Stomach (tissue), 19 donors: ENCODE measurements at places on chromosomes 6 and 20. TPM values are rescaled to one million over a fixed set of nuclear protein-coding genes. Genes with fewer than 3 reads are reported as not detected.

DNA sequence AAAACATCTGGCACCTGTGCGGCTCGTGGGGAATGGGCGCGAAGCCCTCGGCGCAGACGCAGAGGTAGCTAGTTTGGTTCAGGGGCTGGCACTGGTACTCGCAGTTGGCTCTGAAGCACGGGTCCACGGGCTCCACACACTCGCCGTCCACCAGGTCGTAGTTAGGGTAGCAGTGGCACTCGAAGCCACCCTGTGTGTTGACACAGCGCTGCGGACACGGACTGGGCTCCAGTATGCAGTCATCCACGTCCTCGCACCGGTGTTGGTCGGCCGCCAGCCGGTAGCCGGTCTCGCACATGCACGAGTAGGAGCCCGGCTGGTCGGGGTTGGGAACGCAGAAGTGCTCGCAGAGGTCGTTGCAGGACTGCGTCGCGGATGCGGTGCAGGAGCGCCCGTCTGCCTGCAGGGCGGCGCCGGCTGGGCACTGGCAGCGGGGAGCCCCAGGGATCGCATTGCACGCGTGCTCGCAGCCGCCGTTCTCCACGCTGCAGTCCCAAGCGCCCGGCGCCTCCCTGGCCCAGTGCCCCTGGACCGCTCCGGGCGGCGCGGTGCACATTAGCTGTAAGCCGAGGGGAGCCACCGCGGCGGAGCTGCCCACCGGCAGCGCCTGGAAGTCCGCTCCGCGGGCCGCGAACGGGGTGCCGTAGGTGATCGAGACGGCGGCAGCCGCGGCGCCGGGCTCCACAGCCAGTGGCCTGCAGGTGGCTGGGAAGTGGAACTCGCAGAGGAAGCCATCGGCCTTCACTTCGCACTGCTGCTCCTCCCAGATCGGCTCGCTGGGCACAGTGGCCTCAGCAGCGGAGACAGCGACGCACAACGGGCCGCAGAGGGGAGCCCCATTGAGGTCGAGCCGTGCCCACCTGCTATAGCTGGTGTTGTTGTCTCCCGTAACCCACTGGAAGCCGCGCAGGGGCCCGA is 930 bp downstream of the THBD start:
- DNase-seq: peak; percentile 81

DNA sequence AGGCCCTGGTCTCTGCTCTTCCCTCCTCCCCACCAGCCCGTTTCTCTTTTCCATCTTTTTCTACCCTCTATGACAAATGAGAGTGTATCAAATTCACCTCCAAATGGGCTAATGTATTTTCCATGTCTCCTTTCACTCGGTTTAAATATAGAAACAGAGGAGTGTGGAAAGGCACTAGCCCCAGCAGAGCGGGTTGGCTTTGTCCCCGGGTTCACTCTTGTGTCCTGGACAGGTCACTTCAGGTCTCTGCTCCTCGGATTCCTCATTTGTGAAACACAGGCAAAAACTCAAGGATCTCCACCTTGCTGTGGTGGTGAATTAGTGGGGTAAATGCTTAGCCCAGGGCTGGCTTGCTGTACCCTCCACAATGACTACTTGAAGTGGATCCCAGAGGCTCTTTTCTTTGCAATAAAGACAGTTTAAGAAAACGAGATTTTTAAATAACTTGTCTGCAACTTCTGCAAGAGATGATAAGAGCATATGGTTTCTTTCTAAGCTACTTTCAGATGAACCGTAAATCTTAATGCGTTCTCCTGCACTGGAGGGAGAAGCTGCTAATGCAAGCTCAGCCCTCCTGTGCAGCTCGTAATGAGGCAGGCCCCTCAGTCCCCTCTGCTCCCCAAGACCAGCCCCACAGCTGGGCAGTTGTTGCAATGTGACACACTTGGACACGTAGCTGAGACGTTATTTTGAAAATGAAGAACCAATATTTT is 292.9 kb downstream of the THBS2 start:
- DNase-seq: no peak

- DNase-seq: no peak
Observed at GRCh38 chr20:3787324-3788014, 929 bp upstream of the CENPB start.

DNA sequence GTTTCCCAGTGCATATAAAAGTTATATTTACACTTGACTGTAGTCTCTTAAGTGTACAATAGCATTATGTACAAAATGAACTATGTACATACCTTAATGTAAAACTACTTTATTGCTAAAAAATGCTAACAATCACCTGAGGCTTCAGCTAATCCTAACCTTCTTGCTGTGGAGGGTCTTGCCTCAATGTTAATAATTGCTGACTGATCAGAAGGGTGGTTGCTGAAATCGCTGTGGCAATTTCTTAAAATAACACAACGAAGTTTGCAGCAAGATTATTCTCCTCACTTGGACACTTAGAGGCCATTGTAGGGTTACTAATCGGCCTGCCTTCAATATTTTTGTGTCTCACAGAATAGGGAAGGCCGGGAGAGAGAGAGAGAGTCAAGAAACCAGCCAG is 24.7 kb upstream of the MICB start:
- no peak for DNase-seq

- DNase-seq: no peak
Observed at GRCh38 chr6:108779536-108780275, 68.5 kb upstream of the ARMC2 start.

DNA sequence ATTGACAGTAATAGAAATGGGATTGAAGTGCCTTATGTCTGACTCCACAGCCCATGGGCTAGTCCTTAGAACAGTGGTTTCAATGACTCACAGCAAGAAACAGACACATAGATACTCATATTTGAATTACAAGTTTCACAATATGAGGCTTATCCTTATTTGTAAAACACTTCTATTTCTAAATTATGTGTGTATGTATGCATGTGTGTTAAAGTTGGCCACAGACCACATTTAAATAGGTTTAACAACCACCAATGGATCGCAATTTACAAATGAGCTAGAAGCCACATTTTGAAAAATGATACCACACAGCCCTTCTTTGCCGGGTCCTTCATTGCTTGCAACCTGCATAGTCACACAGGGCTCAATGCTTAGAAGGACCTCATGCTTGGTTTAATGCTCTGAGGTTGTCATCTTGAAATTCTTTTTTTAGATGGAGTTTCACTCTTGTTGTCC is 157.8 kb upstream of the PREP start:
- DNase-seq: no peak

GRCh38 chr6:166566026-166567011 is 20.2 kb downstream of the RAMACL start:
- DNase-seq: no peak

The CST5 gene
- polyA plus RNA-seq: not detected

The NTSR1 gene
- 0.06 TPM for polyA plus RNA-seq
